Aorta (tissue), 5 donors: ENCODE measurements at places on chromosomes 7 and 10. TPM values are rescaled to one million over a fixed set of nuclear protein-coding genes. Genes with fewer than 3 reads are reported as not detected.

PCLO gene
- 1.2 TPM for total RNA-seq

RBP4 gene
- total RNA-seq = 37.5 TPM

TMEM229A gene
- not detected for total RNA-seq

FAM180A gene
- 61.8 TPM for total RNA-seq

DNA sequence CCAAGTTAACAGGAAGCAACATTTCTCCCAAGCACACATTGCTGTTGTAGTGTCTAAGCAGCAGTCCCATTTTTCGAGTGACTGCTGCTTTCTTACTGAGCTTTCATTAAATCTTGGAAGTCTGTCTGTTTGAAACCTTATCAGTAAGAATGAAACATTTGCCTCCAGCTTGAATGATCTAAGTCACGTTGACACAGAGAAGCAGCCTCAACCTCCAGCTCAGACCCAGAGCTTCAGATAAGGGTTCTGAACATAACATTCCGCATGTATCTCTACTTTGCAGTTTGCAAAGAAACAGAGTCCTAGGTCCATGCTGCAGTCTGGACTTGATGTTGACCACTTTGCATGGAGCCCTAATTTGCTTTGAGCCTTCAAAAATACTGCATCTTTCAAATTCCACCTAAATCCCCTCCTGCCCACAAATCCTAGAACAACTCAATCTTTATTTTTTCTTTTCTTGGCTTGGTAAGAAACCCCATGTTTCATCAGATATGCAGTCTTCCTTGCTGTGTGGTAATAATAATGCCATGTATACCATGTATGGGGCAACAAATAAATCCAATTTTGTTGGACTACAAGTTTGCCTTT, 698.7 kb upstream of the IGFBP3 start:
- DNase-seq = no peak

DNA sequence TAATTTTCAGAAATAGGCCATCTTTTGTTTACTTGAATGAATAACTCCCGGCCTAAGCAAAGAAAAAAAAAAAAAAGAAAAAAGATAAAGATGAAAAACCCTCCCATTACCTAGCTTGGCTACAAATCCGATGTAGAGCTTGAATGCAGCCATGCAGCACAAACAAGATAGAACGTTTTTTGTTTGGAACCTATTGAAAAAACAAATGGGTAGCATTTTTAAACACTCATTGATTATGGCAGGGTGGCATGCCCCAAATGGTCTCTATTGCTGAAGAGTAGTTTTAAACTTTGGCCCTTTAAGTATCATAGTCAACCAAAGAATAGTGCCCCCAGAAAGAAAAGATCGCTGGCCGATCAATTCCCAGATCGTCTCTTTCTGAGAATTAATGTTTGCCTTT, 84.4 kb downstream of the VTI1A start:
- no peak for DNase-seq

- no peak for DNase-seq
Observed at GRCh38 chr7:95220328-95220727, 104.0 kb downstream of the PON1 start.

- no peak for DNase-seq
Observed at GRCh38 chr10:3681642-3682554, 103.1 kb downstream of the KLF6 start.

DNA sequence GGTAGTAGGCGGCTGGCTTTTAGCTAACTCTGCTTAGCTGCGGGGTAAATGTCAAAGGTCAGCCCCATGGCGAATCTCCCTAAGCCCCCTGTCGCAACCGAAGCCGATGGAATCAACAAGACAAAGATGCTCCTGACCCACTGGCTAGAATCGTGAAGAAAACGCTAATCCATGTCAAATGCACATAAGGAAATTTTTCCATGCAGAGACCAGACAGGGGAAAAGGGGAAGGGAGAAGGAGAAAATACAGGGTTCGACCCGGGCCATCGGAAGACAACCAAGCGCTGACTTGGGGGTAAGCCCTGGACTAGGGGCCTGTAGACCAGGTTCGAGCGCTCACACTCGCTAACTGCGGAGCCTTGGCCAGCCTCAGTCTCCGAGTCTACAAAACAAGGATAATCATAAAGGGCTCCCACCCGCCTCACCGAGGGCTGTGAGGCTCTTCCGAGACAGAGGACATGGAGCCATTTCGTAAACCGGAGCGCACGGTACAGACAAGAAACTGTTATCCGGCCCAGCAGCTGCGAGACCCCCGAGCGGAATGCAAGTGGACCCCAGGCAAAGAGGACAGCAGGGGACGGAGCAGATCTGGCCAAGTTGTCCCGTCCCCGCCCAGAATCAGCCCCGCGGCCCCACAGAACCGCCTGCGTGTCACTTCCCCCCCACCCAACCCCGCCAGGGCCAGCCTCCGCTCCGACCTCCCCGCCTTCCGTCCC, 507 bp downstream of the SAR1A start:
- DNase-seq = no peak

DNA sequence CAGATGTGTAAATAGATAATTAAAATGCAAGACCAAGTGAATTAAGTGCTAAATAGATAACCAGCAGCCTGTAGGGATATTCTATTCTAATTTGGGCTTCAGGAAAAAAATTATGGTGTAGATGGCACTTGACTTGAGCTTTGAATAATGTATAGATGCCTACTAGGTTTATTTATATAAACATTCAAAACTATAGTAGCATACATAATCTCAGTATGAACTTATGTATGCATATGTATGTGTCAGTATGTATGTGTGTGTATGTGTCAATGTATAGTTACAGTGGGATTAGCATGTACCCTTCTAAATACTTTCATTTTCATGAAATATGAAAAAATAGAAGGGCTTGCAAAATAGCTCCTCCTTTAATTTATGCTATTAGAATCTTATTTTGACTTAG, 207.3 kb upstream of the PPP1R3A start:
- DNase-seq = no peak

GRCh38 chr7:113159746-113160339, 41.5 kb upstream of the SMIM30 start:
- no peak for DNase-seq

DNA sequence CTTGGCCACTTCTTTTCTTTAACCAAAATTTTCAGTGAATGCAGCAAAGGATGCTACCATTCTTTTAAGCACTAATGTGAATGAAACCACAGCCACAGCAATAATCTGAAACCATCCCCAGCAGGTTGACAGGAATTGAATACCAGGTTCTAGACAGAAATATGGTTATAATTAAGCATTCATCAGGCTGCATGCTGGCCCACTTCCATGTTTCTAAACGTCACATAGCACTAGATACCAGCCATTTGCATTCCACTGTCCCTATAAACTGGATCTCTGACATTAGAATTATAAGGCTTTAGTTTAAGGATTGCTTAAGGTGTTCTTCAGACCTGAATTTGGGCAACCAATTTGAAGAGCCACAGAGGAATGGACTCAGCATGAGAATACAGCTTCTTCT, 340.8 kb upstream of the KLF6 start:
- DNase-seq = no peak

DNA sequence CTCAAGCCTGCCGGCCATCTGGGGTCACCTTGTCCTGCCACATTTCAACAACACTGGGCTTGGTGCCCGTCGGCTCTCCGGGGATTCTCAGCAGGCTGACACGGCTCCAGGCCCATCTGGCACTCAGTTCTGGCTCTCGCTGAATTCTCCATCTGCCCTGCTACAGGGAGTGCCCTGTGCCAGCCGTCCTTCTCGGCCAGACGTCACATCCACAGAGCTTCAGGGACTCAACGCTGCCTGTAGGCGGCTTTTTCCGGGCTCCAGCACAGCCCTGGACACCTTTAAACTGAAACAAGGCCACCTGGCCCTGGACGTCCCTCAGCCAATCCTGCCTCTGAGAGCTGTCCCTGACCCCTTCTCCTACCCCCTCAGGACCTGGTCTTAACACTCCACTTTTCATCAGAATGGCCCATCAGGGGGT, 43.0 kb downstream of the TMEM130 start:
- peak; percentile 95 for DNase-seq

DNA sequence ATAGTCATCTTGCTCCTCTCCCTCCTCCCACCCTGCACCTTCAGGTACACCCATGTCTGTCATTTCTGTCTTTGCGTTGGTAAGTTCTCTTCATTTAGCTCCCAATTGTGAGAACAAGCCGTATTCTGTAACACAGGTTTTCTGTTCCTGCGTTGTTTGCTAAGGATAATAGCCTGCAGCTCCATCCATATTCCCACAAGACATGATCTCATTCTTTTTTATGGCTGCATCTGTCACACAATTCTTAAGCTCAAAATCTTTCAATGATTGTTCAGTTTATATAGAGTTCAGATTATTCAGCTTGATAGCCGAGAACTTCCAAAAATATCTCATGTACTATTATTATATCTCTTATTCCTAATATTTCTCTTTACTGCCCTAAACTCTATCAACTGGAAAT, 16.0 kb upstream of the TMEM168 start:
- DNase-seq = no peak

DNA sequence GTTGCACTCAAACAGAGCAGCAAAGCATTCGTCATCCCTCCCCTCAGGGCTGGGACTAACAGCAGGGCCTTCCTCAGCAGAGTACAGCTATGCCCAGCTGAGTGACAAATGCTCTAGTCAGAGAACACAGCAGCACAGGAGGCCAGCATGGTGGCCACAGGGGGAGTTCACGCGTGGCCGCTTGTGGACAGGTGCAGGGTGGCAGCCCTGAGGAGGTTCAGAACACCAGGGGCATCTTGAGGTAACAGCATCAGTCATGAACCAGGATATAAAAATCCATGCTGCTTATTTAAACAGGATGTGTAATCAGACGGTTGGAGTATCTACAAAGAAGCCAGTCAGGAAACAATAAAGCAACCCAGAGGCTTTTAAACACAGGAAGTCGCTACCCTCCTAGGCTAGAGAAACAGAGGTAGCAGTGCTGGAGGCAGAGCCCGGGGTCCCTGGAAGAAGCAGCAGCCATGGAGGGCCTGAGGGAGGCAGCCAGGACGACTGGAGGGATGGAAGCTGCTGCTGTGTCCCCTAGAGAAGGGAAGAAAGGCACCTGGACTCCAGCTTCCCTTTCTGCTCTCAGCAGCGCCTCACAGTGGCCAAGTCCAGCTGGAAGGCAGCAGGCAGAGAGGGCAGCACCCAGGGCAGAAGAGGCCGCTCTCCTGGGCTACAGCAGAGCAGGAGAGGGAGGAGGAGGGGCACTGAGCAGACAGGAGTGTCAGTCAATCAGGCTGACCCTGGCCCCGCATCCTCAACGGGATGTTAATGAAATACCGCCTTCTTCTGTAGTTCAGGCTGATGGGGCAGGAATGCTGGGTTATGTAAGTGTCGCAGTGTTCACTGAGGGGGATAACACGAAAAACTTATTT, 70.8 kb upstream of the UCN3 start:
- peak; percentile 88 for DNase-seq

DNA sequence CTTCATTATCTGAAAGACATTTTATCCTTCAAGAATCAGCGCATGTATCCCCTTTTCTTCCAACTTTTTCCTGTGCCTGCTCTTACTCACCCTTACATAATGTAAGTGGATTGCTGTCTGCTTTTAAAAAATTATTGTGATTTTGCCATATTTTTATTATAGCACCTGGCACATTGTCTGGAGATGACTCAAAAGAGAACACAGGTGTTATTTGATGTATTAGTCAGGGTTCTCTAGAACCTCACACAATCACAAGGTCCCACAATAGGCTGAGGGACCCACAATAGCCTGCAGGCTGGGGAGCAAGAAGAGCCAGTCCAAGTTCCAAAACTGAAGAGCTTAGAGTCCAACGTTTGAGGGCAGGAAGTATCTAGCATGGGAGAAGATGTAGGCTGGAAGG, 390.0 kb downstream of the EXOC4 start:
- no peak for DNase-seq

- DNase-seq = no peak
Observed at GRCh38 chr7:6562106-6562505, 10.8 kb upstream of the GRID2IP start.
